B cell (primary cell): ENCODE measurements at places on chromosomes 1 and 21. TPM values are rescaled to one million over a fixed set of nuclear protein-coding genes. Genes with fewer than 3 reads are reported as not detected.

Gene CHIA
- polyA plus RNA-seq, result not detected in 2 replicates

Gene PLPPR5
- not detected in 2 replicates for polyA plus RNA-seq

Gene XPR1
- 2.8 and 3.0 TPM in 2 replicates for polyA plus RNA-seq

Gene ERRFI1
- polyA plus RNA-seq, result 2.0 and 3.8 TPM in 2 replicates

Gene CYP4A11
- polyA plus RNA-seq, result not detected in 2 replicates

Gene AQP10
- 0.06 TPM in 1 of 2 replicates, not detected in the other for polyA plus RNA-seq

Gene MYOC
- polyA plus RNA-seq, result not detected in 2 replicates
